ENCODE measurements at places on chromosomes 4 and X.
A peak's percentile ranks its signal among the peaks of the same experiment; 100 is the strongest.

- DNase-seq, result no peak
These were observed 262.5 kb upstream of the NDST3 start for GRCh38 chr4:117771647-117772337.

DNA sequence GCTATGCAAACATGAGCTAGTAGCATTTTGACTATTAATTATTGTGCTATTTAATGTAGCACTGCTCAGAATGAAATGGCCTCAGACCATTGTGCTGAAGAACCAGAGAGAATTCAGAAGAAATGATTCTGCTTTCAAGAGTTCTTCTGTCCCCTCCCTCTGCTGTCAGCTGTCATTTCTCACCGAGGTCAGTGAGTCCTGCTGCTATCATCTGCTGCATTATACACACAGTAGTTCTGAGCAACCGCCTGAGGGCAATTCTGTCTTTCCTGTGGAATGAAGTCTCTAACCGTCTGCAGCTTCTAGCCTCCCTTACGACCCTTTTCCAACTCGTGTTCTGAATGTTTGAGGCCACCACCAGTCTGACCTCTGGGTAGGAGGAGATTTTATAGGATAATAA, 249.4 kb downstream of the HNRNPD start:
- no peak for DNase-seq

DNA sequence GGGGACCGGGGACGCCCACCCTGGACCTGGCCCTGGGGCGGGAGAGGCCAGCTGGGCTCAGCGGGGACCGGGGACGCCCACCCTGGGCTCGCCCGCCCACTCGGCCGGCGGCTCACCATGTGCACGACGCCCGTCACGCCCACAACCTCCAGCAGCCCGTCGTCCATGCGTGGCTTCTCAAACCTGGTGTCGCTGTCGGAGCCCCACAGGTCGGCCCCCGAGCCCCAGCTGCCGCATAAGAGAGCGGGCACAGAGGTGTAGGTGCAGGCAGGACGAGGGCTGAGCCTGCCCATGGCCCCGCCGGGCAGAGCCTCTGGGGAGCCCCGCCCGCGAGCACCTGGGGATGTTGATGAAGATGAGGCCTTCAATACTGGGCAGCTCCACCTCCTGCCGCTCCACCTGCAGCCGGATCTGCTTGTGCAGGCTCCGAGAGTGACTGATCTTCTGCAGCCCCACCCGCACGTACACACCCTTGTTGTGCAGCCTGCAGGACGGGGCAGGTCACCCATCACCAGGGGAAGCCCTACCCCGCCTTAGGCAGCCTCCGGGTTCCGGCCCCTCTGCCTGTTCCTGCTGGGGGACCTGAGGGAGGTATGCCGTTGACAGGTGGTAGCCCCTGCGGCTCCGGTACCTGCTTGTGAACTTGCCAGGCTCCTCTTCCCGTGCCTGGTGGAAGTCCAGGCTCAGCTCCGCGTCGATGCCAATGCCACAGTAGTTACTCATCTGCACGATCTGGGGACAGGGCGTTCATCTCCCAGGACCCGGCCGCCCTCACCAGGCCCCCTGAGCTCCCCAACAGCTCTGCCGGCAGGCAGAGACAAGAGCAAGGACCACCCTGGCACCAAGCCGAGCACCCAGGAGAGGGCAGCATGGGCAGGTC, 11.8 kb downstream of the DGKQ start:
- no peak for DNase-seq

GRCh38 chrX:74349387-74349786, 45.4 kb downstream of the ZCCHC13 start:
- DNase-seq, result no peak

DNA sequence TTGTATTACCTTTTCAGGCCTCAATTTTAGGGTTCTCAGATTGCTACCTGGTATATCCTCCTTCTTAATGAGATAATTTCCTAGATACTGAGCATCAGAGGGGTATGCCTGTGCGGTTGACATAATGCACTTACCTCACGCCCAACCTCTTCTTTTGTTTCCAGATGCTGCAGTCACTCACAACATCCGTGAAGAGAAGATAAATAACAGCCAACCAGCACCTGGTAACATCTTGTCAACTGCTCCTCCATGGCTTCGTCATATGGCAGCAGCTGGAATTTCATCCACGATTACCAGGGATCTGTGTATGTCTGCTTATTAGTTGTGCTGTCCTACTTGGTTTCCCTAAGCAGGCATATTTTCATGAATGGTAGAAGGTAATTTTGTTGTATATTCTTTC, 16.7 kb downstream of the SAGE1 start:
- no peak for DNase-seq

- DNase-seq, result no peak
These were observed 19.5 kb upstream of the HADH start for GRCh38 chr4:107970063-107970798.

DNA sequence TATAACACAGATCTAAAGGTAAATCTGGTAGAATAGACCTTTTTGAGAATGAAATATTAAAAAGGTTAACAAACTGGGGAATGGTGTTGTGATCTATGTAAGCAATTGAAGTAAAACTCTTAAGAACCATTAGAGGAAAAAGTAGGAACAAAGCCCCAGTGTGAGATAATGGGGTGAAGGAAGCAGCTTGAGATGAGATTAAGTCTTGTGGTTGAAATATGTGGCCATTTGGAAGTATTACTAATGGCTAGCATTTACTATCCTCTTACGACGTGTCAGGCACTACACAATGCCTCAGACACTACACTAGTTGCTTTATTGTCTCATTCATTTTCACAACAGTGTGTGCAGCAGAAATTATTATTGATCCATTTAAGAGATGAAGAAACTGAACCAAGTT, 25.9 kb upstream of the NDNF start:
- DNase-seq, result no peak

DNA sequence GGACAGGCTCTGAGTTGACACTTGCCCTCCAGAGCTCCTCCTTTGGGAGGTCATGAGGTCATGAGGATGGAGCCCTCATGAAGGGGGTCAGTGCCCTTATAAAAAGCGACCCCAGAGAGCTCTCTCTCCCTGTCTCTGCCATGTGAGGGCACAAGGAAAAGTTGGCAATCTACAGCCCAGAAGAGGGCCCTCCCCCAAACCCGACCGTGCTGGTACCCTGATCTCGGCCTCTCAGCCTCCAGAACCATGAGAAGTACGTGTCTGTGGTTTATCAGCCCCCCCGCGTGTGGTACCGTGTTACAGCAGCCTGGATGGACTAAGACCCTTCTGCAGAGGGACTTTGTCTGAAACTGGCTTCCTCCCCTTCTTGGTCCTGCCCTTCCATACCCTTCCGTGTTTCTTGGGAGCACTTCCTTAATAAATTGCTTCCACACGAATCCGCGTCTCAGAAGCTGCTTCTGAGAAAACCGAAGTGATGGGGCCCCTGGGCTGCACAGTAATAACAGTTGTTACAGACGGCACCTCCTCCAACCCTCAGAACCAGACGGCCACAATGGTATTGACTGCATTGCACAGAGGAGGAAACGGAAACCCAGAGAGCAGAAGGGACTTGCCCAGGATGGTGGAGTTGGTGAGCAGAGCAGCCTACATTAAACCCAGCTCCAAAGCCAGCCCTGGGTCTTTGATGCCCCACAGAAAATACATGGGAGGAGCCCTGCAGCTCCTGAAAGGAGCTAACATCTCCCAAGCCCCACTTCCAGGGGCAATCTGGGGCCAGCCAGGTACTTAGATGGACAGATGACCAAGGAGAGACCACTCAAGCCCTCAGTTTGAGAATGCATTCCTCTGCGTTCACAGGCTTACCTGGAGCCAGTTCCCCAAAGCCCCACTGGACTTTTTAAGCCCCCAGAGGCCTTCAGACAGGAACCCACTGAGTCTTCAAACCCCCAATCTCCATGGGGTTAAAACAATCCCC, 242.7 kb downstream of the BCOR start:
- peak; percentile 60 for DNase-seq

GRCh38 chr4:172628263-172628662, 540.3 kb upstream of the GALNT7 start:
- no peak for DNase-seq

GRCh38 chr4:38111717-38112116, 151.5 kb downstream of the PTTG2 start:
- DNase-seq, result no peak

GRCh38 chrX:134746410-134746785, 88.1 kb upstream of the PLAC1 start:
- DNase-seq, result no peak

DNA sequence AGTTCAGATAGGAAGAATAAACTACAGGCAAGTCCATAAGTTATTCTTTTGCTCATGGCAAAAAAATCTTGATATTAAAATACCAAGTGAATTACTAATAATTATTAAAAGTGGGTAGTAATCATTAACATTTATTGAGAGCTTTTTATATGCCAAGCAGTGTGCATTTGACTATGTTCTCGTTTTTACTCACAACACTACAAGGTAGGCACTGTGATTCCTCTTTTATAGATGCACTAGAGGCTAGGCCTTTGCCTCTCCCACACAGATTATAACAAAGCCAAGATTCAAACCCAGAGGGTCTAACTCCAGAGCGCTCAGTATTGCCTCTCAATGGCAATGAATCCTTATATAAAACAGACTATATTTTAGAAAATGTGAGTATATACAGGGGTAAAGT, 254.2 kb downstream of the NAF1 start:
- no peak for DNase-seq

- DNase-seq, result no peak
These were observed 31.6 kb downstream of the SYNPO2 start for GRCh38 chr4:118920247-118920646.

DNA sequence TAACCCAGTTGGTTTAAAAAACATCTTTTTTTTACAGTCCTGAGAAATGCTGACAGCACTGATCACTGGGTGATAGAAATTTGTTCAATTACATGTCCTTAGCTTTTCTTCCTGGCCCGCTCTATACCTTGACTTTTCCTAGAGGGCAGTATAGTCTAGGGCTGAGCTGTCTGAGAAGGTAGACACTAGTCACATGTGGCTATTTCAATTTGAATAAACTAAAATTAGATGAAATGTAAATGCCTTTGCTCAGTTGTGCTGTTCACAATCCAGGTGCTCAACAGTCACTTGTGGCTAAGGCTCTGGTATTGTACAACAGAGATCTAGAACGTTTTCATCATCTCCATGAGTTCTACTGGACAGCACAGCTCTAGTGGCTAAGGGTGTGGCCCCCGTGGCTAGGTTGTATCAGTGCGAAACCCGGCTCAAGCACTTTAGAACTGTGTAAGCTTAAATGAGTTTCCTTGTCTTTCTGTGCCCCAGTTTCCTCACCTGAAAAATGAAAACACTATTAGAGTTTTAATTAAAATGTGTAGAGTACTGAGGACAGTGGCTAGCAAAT, 111.6 kb upstream of the WDR17 start:
- no peak for DNase-seq

GRCh38 chrX:154354013-154354412, 20.4 kb downstream of the FLNA start:
- peak; percentile 4 for DNase-seq

GRCh38 chrX:22373094-22373493, 100.4 kb downstream of the CBLL2 start:
- no peak for DNase-seq

DNA sequence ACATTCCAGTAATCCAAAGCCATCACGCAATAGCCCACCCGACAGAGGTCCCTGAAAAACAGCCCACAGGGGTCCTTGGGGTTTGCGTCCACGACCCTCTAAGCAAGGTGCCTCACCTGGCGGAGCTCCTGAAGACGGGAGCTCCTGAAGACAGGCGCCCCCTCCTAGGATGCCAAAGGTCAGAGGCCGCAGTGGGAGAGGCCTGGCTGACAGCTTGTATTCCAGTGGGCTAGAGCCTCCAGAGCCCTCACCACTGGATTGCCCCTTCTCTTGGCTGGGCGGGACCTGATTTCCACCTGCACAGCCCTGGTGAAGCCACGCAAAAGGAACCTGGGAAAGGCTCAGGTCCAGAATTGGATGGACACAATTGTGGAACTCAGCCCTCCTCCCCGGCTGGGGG, 29.7 kb upstream of the WFS1 start:
- no peak for DNase-seq

DNA sequence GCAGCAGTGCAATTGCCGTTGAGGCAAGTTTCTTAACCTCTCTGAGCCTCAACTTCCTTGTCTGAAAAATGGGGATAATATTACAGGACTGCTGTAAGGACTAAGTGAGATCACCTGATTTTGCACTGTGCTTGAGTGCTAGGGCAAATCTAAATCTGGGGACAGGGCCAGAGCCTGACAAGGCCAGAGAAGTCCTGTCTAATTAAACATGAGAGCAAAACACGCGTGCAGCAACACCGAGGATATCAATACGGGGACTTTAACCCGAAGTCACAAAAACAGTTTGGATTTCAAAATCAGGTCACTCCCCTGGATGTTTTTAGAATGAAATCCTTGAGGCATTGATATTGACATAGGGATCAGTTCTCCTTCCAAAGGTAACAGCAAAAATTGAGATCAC, 5.7 kb upstream of the GJB1 start:
- no peak for DNase-seq

- no peak for DNase-seq
These were observed 112.6 kb downstream of the TMA16 start for GRCh38 chr4:163606896-163607691.

GRCh38 chrX:109089359-109089758, 353.0 kb upstream of the IRS4 start:
- DNase-seq, result no peak

GRCh38 chr4:1004557-1005485, 6.6 kb upstream of the FGFRL1 start:
- DNase-seq, result no peak

GRCh38 chrX:13763489-13763888, 28.9 kb downstream of the OFD1 start:
- no peak for DNase-seq

GRCh38 chr4:183986291-183986970, 81.3 kb downstream of the STOX2 start:
- DNase-seq, result no peak

DNA sequence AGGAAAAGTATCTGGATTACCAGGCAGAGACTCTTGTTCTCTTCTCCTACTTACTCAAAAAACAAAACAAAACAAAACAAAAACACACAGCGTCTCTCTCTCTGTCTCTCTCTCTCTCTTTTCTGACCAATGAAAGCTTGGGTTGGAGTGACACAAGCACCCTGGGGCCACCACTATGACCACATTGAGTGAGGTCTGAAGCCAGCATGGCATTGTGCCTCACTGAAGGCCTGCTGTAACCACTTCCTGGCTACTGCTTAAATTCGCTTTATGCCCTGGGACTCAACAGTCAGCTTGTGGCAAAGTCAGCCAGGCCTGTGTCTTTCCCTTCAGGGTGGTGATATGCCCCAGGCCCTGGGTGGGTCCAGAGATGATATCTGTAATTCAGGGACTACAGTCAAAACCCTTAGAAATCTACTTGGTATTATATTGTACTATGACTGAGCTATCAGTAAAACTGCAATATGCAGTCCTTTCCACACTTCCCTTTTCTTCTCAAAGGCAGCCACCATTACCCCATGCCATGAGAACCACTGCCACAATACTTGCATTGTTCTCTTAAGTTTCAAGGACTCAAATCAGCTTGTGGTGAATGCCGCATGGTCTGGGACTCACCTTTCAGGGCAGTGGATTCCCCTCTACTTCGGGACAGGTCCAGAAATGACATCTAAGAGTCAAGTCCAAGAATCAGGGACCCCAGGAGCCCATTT, 606.8 kb upstream of the KLHL4 start:
- no peak for DNase-seq

Measured in T-helper 17 cell (primary cell).